GM13976 (cell line): ENCODE measurements at places on chromosomes 13 and 19.

DNA sequence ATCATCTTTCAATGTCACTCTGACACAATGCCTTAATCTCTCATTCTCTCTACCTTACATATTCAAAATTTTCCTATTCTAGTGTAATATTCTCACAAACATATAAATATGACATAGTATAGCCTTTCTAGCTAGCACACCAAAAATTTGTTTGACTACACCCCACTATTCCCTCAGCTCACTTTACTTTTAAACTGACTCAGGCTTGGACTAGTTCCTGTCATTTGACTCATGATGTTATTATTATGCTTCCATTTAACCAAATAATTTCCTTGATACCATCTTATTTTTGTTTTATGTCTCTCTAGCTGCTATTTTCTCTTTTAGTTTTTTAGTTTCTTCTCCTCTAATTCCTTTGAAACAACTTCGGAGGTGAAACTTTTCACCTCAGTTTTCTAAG, 1745.6 kb upstream of the PCDH20 start:
- DNase-seq = no peak

DNA sequence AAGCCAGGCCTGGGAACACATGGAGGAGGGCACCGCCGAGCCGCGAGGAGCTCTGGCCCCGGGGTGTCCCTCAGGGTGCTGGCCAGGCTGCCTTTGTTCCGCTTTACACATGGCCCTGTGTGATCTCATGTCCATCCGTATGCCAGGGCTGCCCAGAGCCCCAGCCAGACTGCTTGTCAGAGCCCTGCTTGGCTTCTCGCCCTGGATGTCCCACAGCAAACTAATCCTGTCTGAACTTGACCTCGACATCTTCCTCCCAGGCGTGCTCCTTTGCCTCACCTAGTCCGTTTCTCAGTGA, 14.3 kb downstream of the BCKDHA start:
- DNase-seq = no peak

DNA sequence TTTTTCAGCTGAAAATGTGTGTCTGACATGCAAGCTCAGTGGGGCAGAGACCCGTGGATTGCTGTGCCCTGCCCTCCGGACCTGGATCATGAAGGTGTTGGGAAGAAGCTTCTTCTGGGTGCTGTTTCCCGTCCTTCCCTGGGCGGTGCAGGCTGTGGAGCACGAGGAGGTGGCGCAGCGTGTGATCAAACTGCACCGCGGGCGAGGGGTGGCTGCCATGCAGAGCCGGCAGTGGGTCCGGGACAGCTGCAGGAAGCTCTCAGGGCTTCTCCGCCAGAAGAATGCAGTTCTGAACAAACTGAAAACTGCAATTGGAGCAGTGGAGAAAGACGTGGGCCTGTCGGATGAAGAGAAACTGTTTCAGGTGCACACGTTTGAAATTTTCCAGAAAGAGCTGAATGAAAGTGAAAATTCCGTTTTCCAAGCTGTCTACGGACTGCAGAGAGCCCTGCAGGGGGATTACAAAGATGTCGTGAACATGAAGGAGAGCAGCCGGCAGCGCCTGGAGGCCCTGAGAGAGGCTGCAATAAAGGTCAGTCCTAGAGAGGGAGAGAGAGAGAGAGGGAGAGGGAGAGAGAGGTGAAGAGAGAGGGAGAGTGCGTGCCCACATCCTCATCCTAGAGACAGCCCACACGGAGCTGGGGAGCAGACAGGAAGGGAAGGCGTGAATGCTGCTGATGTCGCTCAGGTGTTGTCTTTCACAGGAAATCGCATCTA, 5.1 kb upstream of the DCUN1D2 start:
- DNase-seq = no peak

DNA sequence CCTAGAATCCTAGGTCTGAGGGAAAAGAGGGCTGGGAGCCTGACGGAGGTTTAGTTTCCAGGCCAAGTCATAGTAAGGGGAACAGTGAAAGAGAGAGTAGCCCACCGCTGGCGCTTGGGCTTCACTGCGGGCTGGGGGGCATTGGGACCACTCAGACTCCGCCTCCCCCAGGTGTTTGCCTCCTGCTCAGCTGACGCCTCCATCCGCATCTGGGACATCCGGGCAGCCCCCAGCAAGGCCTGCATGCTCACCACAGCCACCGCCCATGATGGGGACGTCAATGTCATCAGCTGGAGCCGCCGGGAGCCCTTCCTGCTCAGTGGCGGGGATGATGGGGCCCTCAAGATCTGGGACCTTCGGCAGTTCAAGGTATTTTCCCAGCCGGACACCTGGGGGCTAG, 4.5 kb upstream of the KCNJ14 start:
- no peak for DNase-seq

- DNase-seq = no peak
These were observed 330.1 kb downstream of the DLEU7 start for GRCh38 chr13:50513300-50513877.

- DNase-seq = no peak
These were observed 193.7 kb downstream of the RFC3 start for GRCh38 chr13:34011552-34012085.

GRCh38 chr13:29754473-29754806, 96.0 kb downstream of the UBL3 start:
- DNase-seq = no peak

GRCh38 chr13:113374511-113375175, 10.7 kb upstream of the GRTP1 start:
- DNase-seq = no peak

DNA sequence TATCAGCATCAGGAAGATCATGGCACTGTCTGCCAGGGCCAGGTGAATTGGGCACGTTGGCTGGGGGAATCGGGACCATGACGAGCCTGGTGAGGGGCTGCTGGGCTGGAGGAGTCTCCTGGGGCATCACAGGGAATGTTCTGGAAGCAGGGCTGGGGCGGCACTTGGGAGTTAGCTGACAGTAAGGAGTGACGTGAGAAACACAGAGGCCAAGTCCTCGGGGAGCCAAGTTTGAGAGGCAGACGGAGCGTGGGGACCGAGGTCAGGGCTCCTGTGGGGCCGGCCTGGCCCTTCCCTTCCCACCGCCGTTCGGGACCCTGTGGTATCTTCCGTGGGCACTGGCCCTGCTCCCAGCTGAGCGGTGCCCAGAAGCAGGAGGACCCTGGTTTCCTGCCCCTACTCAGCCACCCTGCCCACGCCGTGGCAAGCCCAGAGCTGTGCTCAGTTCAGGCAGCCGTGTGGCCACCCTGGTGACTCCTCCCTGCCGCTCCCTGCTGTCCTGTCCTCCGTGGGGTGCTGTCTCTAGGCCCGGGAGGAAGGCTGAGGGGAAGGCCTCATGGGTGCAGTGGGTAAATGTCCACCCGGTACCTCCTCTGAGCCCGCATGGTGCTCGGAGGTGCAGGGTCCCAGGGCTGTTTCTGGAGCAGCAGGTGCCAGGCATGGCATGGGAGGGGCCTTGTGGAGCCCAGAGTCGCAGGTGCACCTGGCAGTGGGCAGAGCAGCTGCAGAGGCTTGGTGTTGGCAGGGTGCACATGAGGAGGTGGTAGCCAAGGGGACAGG, 25.2 kb downstream of the CRTC1 start:
- DNase-seq = no peak

GRCh38 chr19:45297674-45298073, 25.0 kb downstream of the CKM start:
- DNase-seq = no peak

DNA sequence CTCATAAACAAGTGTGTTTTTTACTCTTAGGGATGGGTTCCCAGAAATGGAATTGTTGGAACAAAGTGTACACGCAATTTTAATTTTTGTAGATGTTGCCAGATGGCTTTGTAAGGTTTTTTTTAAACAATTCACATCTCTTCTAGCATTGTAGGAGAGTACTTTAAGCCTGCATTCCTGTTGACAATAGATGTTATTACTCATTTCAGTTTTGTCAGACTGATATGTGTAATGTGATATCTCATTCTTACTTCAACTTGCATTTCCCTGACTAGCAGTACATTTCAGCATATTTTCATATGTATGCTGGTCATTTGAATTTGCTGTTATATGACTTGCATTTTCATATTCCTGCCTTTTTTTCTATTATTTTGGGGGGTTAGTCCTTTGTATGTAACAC, 186.6 kb upstream of the SLITRK6 start:
- DNase-seq = no peak
